Lower leg skin (tissue), 4 donors: ENCODE measurements at places on chromosomes 12 and 14.

DNA sequence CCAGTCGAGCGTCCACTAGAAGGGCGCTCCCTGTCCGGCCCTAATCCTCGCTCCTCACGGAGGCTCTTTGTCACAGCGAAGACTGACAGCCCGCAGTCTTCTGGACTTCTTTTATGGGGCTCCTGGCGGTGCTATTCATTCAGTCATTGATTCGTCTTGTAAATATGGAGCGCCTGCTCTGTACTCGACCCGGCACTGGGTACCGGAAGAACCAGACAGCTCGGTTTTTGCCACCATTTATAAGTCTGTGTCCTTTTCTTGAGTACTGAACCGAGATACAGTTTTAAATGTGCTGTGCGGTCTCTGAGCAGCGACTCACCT, 570 bp downstream of the DMAC2L start:
- no peak for DNase-seq

GRCh38 chr14:31788340-31788739, 227.1 kb downstream of the NUBPL start:
- no peak for DNase-seq

DNA sequence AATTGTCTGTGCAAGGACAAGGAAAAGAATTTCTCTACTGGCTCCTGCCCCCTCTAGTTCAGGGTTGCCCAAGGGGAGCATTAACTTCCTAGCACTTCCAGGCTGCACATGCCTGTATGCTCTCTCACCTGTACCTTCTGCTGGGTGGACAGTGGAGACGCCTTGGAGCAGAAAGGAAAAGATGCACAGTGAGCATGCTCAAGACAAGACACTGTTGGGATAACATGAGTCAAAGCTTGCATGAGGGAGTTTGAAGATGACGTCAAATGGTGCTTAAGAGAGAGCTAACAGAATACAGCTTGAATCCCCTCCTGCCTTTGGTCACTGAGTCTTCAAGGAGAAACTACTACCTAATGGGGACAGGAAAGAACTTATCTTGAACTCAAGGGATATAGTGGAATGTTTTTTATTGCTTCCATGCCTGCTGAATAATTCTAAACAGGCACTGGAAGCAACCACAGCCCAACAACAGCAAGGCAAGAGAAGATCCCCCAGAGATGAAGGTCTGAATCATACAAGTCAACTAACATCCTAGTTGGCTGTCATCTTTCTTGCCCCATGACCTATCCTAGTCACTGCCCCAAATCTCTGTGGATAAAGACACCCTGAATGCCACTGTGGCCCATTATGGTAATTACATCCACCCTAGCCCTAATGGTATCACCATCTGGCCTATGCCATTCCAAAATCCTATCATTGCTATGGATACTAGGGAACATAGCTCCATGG, 23.5 kb downstream of the RPS6KA5 start:
- no peak for DNase-seq

- no peak for DNase-seq
Measured at GRCh38 chr12:15446807-15447206, 124.5 kb downstream of the PTPRO start.

DNA sequence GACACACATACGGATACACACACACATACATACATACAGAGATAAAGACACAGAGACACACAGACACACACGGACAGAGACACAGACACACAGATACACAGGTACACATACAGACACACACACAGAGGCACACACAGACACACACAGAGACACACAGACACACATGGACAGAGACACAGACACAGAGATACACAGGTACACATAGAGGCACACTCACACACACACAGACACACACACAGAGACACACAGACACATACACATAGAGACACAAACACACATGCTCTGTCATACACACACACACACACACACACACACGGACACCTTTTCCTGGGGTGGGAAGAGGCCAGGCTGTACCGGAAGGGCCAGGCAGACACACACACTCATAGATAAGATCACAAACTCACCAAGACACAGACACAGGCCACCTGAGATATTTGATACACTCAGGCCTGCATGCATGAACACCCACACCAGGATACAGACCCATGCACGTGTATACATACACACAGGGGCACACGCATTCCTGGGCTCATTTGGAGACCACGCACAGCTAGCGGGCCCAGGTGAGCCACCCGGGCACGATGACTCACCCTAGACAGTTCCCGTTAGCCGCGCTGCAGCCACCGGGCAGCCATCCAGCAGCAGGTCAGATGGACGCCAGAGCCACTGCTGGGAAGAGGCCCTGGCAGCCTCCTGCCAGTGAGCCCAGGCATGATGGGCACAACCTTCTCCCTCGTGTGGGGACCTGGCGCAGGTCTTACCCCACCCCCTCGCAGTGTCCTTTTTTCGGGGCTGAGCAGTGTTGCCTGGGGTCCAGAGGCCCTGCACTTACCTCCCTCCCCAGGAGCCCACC, 1.8 kb upstream of the AHNAK2 start:
- DNase-seq = no peak

DNA sequence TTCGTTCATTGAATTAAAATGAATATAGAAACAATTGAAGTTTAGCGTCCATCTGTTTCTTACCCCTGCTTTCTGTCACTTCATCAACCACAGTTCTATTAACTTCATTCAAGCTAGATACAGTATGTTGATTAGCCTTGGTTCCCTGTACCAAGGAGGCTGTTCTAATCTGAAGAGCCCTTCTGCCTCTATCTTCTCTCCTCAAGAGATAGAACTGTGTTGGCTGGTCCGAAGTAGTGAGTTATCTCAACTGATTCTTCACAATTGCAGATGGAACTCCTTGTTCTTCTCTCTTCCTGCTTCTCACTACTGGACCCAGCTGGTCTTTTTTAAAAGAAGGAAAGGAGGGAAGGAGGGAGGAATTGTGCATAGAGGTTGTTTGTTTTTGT, 82.1 kb upstream of the TRAF3 start:
- no peak for DNase-seq

- DNase-seq = no peak
Measured at GRCh38 chr14:104348741-104349140, 210.4 kb downstream of the KIF26A start.

DNA sequence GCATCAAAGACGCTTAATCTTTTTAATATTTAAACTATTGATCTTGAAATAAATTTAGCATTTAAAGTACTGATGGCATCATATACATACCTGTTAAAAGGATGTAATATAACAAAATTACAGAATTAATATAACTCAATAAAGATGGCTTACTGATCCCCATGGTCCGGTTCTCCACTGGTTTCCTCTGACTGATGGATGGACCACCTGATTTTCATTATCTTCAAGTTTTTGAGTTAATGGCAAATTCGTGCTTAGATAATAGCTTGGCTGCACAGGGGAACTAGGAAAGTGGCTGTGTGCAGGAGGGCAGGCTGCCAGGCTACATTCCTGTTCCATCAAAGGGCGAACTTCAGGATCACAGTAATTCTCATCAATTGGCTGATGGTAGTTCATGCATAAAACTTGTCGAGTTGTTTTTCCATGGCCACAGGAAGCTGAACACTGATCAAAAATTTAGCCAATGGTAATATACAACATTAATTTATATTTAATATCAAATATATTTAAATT, 123.9 kb downstream of the ADAMTS20 start:
- no peak for DNase-seq
